ENCODE measurements at places on chromosomes 2 and 18. TPM values are rescaled to one million over a fixed set of nuclear protein-coding genes. Genes with fewer than 3 reads are reported as not detected.

- DNase-seq: no peak
Observed at GRCh38 chr18:74388227-74388626, 68.9 kb downstream of the DIPK1C start.

GRCh38 chr18:28013066-28013465, 163.9 kb downstream of the CDH2 start:
- DNase-seq: no peak

- no peak for DNase-seq
Observed at GRCh38 chr2:118678985-118679384, 168.5 kb downstream of the EN1 start.

- DNase-seq: no peak
Observed at GRCh38 chr2:219073413-219074129, 12.8 kb upstream of the IHH start.

DNA sequence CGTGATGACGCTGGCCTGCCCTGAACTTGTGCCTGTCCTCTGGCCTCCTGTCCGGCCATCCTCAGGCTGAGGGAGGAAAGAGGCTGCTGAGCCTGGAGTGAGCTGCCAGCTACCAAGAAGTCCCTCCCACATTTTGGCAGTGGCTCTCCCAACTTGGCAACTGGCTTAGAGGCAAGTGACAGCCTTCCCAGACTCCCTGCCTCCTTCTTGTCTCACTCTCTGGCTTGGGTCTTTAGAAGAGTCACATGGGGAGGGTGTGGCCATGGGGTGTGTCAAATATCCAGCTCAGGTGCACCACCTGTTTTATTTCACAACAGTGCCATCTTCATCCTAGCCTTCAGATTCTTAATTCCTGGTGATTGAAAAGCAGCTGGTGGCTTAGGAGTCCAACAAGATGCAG, 222.9 kb downstream of the PRKCE start:
- DNase-seq: no peak

The ALPG gene
- not detected for total RNA-seq

The MOCOS gene
- total RNA-seq: 0.41 TPM

DNA sequence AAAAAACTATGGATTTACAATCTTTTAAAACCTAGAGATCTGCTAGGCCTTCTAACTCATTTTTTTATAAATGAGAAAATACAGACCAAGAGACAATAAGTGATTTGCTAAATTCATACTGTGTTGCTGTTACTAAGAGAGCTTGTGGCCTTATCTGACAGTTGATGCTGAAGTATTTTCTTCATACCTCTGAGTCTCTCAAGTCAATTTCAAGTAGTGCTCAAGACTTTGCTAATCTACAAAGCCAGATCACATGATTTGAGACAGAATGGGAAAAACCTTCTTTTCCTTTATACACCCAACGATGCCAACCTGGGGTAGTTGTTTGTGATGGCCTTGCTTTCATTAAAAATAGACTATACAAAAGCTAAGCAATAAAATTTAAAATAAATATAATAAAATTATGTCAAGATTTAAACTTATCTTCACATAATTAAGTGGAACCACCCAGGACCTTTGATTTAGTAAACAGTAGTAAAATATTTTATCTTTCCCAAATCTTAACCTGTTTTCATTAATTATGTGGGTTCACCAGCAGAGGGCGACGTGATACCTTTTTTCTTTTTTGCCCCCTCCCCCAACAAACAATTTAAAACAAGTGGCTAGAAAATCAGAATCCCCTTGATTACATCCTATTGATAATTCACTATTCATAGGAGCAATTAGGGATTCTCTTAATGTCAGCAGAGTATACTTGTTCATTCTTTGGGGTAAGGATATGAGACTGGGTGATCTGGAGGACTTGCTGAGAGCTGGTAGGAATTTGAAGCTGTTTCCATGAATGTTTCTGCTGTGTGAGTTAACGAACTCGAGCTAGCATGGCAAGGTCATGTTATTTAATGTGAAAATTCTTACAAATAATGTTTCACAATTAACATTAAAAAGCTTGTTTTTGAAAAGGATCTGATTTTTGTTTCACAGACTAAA, 49.6 kb upstream of the SLC5A7 start:
- no peak for DNase-seq

DNA sequence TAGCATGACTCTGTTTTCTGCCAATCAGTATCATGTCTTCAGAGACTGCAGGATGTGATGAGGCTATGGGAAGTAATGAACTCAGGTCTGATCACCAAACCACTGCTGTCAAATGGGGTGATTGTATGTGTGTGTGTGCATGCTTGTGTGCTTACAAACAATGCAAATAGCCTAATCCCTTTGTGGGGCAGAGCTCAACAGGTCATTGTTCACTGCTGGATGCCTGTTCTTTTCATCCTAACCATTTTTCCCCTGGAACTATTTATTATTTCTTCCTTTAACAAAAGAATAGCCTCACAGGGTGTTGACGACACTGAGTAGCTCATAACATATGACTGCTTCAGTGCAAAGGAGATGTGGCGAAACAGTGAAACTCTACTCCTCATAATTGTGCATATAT, 55.9 kb downstream of the NXPH2 start:
- DNase-seq: no peak

DNA sequence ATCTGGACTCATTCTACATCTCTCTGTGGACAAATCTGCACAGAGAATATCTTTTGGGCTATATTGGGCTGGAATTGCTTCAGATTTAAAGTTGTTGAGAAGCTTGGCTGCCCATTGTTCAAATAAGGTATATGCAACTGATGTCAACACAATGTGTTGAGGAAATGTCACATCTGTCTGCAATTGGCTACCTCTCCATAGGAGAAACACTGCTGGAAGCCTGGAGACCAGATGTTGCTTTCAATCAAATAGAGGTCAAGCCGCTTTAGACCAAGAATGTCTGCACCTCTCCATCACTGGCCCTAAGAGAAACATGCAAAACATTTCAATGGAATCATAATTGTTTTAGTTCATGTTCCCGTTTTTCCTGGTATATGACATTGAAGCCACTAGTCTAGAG, 720.2 kb downstream of the SLC4A3 start:
- no peak for DNase-seq

DNA sequence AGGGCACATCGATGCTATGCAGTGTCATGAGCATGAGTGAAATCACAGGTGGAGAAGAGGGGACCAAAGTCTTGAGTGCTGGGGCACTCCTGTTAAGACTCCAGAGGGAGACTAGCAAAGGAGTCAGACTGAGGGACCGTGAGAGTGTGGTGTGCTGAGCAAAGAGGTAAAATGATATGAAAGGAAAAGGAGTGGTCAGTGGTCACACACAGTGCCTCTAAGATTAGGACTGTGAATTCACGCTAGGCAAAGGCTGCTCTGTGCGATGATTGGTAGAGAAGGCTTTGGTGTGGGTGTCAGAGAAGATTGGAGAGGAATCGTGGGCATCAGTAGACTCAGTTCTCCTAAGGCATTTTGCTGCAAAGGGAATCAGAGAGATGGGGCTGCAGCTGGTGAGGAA, 12.8 kb downstream of the SOCS6 start:
- no peak for DNase-seq
